ENCODE measurements at places on chromosomes 2 and 18.

DNA sequence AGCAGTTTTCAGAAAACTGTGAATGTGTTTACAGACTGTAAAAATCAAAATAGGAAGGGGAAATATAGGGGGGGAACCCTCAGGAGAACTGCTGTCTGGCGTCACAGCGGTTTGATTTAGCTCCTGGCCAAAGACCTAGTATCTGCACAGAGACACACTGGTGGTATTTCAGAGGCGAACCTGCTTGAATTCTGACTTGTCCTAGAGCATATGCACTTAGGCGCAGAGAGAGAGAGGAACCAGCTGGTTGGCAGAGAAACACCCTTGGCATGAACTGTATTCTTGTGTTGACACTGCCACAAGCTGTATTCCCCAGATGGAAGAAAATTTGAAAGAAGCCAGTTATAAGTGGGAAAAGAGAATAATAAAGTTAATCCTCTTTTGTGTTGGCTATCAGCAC is 506.5 kb upstream of the NRP2 start:
- no peak for DNase-seq

DNA sequence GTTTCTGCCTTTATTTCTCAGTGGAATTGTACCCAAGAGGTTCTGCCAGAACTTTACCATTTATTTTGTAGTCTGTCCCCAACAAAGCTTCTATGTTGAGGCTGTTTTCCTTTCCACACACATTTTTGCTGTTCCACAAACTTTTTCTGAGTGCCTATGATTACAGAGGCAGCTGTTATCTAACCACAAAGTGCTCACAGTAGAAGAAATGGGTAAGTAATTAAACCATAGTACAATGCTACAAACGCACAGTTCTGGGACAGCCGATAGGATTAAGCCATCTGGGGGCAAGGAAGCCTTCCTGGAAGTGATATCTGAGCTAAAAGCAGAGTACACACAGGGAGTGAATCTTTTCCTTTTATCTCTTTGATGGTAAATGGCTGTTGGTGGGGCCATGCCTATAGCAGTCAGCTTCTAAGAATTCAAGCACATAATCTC is 3.9 kb upstream of the MGAT4A start:
- no peak for DNase-seq

- peak; percentile 94 for DNase-seq
Observed at GRCh38 chr2:8090748-8091700, 590.8 kb upstream of the ID2 start.

DNA sequence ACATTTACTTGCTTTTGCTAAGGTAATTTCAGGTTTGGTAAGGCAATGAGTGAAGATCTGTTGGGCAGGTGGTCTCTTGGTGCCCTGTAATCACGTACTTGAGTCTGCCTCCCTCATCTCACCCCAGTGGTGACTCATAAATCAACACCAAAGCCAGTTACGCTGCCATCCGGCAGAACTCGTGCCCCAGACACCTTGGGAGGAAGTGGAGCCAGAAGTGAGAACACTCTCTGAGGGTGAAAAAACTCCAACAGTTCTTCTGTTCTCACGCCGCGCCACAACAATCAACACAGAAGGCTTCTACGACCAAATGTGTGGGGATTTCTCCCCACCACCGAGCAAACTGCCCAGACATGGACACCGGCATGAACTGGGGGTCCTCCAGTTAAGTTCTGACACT is 206.2 kb downstream of the ARL4C start:
- DNase-seq: no peak

- no peak for DNase-seq
Observed at GRCh38 chr2:52794581-52794980, 973.0 kb upstream of the CHAC2 start.

DNA sequence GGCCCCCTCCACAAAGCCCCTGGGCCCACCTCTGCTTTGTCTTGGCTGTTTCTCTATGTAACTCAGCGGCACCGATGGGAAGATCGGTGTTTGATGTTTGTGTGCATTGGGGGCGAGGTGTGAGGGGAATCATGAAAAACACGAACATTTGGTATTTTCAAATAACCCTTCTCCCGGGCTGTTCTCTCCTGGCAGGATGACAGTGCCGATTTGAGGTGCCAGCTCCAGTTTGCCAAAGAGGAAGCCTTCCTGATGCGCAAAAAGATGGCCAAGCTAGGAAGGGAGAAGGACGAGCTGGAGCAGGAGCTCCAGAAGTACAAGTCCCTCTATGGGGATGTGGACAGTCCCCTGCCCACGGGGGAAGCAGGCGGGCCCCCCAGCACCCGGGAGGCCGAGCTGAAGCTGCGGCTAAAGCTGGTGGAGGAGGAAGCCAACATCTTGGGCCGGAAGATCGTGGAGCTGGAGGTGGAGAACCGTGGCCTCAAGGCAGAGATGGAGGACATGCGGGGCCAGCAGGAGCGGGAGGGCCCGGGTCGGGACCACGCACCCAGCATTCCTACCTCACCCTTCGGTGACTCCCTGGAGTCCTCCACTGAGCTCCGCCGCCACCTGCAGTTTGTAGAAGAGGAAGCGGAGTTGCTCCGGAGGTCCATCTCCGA is 78.1 kb downstream of the MTCL1 start:
- DNase-seq: no peak

- DNase-seq: no peak
Observed at GRCh38 chr2:172480301-172481218, 53.2 kb downstream of the ITGA6 start.

DNA sequence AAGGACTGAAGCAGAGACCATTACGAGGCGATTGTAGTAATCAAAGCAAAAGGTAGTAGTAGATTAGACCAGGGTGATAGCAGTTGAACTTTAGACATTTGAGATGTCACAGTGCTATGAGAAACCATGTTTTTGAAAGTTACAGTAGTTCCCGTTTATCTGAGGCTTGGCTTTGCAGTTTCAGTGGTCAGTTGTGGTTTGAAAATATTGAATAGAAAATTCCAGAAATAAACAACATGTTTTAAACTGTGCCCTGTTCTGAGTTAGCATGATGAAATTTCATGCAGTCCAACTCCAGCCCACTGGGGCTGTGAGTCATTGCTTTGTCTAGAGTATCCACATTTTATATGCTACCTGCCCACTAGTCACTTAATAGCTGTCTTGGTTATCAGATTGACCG is 47.5 kb downstream of the ZNF638 start:
- peak; percentile 88 for DNase-seq

DNA sequence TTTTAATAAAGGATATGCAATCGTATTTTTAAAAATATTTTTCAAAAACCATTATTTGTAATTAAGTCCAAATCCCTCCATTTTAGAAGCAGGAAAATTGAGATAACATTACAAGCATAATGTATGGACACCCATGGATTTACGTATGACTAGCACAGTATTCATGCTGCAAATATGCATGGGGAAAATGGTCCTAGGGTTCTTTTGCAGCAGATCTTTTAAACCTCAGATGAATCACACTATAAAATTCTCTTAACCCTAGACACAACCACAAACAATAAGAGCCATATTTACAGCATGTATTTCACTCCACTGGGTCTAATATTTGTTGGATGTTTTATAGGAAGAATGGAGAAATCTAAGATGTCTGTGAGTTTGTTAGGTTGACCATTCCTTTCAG is 453.4 kb downstream of the TGIF1 start:
- DNase-seq: peak; percentile 97

DNA sequence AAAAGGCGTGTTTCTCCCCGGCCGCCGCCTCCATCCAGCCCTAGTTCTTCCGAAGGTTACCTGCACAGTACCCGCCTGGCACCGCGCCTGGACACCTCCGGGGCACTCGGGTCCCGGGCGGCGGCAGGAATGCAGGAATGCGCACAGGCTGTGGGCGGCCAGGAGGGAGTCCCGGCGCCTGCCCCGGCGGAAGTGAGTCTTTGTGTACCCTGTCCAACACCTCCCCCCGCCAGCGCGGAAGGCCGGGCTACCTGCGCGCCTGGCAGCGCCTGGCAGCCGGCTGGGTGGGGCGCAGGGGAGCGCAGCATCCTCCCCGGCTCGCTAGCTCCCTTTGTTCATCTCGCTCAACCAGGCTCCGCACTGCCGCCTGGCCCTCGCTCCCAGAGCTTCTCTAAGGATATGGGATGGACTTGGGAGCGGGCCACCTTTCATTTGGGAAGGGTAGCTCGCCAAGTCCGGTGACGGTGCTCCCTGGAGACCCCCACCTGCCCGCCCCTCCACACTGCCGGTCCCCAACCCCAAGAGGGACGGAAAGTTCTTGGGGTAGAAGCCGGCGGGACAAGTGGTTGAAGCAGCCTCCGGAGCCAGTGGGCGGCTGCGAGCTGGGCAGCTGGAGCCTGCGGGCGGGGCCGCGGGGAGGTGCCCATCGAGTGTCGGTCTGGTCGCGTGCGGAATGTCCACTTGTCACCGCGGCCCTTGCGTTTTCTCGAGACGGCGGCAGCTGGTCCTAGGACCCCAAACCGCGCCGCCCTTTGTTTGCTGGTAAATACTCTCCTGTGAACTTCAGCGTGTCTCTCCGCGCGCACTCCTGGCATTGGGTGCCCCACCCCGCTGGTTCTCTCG is 1.2 kb upstream of the ST6GAL2 start:
- peak; percentile 24 for DNase-seq

DNA sequence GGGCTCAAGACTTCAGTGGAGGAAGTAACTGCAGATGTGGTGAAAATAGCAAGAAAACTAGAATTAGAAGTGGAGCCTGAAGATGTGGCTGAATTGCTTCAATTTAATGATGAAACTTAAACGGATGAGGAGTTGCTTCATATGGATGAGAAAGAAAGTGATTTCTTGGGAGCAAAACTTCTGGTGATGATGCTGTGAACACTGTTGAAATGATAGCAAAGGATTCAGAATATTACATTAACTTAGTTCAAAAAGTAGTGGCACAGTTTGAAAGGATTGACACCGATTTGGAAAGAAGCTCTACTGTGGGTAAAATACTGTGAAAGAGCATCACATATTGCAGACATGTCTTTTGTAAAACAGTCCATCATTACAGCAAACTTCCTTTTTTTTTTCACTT is 638.0 kb downstream of the NYAP2 start:
- no peak for DNase-seq

- DNase-seq: no peak
Observed at GRCh38 chr18:25651553-25651952, 299.6 kb upstream of the ZNF521 start.

- DNase-seq: peak; percentile 47
Observed at GRCh38 chr2:227477291-227477690, 5.3 kb downstream of the AGFG1 start.

DNA sequence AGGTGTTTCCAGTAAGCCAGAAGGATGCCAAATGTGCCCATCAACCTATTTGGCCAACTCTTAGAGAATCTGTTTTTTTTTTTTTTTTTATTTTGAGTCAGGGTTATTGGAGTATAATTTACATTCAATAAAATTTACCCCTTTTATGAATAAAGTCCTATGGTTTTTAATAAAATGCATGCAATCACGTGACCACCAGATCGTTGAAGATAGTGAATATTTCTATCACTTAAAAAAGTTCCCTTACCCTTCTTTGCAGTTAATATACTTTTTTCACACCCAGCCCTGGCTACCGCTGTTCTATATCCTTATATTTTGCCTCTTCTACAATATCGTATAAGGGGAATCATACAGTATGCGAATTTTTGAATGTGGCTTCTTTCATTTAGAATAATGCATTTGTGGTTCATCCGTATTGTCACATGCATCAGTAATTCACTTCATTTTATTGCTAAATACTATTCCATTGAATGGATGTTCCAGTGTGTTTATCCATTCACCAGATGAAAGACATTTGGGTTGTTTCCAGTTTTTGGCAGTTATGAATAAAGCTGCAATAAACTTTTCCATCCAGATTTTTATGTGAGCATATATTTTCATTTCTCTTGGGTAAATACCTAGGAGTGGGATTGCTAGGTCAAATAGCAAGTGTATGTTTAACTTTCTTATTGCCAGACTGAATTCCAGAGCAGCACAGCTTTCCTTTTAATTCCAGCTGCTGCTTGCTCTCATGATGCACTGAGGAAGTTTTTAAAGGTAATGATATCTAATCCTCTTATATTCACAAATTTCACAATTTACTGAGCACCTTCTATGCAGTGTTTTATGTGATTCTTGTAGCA is 156.3 kb upstream of the NT5C1B start:
- no peak for DNase-seq

GRCh38 chr2:33425161-33425560 is 51.3 kb upstream of the RASGRP3 start:
- no peak for DNase-seq

DNA sequence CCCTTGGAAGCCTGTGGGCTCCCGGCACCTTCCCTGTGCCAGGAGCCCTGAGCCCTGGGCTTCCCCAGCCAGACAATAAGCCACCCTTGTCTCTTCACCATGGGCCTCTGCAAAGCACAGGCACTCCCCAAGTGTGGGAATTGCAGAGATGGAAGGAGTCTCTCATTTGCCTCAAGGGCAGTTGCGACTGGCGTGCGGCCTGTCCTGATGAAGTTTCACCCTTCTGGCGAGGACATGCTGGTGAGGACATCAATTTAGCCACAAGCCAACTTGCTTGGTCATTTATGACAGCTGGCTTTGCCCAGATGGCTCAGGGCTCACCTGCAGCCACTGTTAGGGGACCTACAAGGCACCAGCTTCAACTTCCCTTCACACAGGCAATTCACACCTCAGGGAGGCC is 180.2 kb downstream of the ANAPC1 start:
- DNase-seq: no peak

GRCh38 chr2:150572194-150572766 is 84.8 kb upstream of the RND3 start:
- DNase-seq: no peak

GRCh38 chr2:164826293-164827243 is 15.1 kb downstream of the COBLL1 start:
- DNase-seq: peak; percentile 44

- peak; percentile 48 for DNase-seq
Observed at GRCh38 chr2:28449488-28450395, 46.1 kb upstream of the PLB1 start.

GRCh38 chr2:100246163-100247145 is 75.8 kb downstream of the LONRF2 start:
- no peak for DNase-seq

- no peak for DNase-seq
Observed at GRCh38 chr2:62441421-62441820, 64.6 kb downstream of the TMEM17 start.

DNA sequence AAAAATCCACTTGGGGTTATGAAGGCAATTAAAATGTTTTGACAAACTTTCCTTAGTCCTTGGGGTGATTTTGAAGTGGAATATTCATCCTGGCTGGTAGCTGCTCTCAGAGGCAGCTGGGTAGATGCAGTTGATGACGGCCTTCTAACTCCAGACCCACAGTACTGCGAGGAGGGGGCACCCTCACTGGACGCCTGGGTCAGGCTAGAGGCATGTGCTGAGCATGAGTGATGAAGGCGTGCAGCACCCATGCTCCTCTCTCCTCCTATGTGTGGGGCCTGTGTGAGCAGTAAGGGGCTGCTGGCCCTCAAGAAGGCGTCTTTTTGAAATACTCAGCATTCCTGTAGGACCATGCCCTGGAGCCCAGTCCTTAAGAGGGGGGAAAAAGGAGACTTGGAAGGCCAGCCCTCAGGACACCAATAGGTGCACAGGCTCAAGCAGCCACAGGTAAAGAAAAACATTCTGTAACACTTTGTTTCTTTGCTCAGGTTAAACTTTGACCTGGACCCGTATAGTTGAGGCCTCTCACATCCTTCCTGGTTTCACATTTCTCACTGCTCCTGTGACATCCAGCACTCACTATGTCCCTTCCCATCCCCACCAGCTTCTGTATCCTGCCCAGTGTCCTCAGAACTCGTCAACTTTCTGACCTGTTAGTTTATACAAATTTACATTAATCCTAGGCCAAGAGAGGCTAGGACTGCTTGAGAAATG is 64.4 kb downstream of the CD8B2 start:
- no peak for DNase-seq
